ENCODE measurements at places on chromosomes 12 and 14. TPM values are rescaled to one million over a fixed set of nuclear protein-coding genes. Genes with fewer than 3 reads are reported as not detected.
A peak's percentile ranks its signal among the peaks of the same experiment; 100 is the strongest.

DNA sequence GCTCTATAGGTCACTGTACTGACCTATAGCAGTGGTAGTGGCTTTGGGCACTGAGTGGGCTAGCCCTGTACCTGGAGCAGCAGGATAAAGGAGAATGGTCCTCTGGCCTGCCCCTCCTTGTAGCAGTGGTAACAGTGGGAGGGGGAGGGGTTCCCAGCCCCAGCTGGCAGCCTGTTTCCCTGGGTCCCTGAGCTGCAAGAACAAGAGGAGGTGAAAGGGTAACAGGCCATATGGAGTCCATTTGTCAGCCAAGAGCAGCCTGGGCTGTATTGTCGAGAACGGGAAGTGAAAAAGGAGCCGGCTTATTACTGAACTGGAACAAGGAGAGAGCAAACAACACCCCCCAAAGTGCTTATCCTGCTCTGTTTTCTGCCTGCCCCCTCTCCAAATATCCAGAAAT is 73.8 kb upstream of the SRSF5 start:
- DNase-seq: no peak

DNA sequence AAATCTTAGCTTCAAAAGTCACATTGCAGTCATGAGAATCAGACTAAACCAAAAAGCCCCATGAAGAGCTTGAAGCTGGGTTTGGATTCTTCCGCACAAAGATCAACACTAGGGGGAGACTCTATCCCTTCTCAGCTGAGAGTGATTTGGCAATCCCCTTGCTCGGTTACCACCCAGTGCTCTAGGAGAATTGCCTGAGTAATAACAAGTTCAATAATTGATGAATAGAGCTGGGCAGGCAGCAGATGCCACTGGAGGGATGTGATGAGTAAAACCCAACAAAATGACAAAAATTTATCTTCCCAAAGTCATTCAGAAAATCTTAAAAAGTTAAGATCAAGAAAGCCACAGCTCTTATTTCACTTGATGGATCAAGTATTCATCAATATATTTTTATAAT is 185.6 kb upstream of the ARID2 start:
- peak; percentile 6 for DNase-seq

DNA sequence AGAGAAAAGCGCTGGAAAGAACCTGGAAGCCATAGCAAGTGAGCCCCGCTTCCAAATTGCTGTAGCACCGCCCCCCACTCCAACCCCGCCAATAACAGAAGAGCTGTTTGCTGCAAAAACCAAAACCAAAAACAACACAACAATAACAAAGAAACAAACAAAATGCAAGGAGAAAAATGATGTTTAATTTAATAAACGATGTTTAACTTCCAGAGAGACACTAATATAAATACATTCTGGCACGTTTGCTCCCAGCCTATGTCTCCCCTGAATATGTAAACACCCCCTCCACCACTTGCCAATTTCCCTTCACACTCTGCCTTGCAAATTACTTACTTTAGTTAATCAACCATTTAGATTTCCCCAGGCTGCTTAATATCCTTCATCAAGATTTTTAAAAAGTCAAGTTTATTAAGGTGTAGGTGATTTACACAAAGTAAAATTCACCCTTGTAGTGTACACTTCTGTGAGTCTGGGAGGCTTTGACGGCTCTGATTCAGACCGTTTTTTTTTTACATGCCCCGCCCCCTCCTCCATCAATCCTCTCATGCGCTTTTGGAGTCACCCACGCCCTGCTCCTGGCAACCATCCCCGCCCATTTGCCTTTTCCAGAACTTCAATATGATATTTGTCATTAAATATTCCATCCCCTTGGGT is 482 bp upstream of the IFI27L2 start:
- no peak for DNase-seq

DNA sequence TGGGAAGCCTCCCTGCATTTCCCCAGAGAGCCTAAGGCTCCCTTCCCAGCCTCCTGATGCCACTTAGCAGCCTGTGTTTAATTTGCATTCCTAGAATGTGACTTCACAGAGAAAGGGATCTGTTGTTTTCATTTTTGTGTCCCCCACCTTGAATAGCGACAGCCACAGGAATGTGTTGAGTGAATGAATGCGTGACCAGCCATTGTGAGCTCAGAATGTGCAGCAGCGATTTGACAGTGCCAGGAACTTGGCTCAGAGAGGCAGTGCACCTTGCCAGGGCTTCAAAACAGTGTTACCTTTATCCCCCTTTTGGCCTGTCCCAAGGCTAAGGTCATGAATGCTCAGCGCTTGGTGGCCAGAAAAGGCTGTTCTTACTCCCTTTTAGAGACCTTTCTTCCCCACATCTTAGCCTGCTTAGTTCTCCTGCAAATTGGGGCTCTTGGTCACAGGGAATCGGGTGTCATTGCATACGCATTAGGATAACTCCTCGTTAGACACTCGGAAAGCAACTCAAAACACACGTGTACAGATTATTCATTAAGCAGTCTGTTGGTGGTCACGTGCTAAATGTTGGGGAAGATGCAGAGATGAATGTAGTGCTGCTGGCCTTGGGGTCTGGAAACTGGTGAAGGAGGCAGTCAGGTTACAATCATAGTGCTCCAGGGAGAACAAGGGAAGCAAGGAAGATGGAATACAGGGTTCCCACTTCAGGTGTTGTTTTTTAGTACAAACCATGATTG is 9.8 kb downstream of the NTF3 start:
- no peak for DNase-seq

DNA sequence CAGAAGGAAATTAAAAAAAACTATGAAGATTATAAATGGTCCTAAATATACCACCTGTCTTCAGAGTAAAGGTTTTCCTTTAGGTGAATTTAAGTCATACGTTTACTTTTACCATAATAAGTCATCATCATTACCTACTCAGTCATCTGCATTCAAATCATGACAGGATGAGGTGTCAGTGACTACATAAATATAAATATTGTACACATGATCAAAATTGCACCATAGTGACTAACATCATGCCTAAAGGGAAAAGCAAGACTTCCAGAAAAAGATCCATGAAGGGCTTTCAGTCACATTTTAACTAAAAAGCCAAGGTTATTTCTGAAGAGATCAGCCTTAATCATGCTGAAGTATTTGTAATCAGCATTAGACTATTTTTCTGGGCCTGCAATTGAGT is 759.9 kb upstream of the FLRT2 start:
- no peak for DNase-seq

DNA sequence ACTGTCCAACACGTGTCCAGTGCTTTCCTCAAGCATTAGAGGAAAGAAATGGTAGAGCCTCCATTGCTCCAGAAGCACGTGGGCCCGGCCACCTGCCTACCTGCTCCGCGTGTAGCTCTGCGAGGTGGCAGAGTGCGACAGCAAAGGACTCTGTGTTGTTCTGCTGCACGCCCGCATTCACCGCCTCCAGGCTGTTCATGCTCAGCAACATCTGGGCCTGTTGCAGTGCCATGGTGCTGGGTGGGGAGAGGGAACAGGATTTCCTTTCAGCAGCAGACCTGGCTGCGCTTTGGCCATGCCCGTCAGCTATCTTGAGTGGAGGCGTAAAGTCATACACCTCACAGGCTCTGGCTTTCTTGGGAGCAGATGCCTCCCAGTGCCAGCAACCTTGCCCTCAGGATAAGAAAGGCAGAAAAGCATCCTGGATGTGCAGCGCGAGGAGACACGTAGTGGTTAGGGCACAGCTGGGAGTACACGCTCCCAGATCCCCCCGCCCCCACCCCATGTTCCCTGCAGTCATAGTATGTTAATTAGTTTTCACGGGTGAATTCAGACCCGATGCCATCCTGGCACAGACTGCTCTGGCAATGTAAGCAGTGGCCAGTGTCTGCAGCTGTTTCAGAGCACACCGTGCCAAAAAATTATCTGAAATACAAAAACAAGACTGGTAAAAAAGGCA is 25.1 kb downstream of the ANAPC5 start:
- DNase-seq: peak; percentile 37

DNA sequence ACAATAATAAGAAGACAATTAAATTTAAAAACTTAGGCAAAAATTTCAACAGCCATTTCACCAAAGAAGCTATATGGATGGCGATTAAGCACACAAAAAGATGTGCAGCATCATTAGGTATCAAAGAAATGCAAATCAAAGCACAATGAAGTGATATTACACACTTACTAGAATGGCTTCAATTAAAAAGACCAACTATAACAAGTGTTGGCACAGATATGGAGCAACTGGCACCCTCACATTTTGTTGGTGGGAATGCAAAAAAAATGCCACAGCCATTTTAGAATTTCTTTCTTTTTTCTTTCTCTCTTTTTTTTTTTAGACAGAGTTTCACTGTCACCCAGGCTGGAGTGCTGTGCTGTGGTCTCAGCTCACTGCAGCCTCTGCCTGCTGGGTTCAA is 1.9 kb upstream of the PRDM4 start:
- DNase-seq: no peak

DNA sequence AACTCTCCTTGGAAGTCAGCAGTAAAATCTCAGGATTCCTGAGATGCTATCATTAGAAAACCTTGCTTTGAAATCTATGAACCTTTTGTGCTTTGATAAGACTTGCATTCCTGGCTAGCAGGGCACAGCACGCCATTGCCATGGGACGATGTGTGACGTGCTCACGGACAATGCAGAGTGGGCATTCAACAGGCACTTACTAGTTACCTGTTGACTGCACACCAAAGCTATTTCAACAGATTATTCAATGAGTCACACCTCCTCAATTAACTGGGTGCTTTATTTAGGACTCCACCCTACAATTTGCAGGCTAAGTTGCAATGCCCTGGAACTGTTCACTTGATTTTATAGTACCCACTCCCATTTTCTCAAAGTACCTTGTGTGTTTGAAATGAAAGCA is 11.3 kb downstream of the NOS1 start:
- DNase-seq: no peak

DNA sequence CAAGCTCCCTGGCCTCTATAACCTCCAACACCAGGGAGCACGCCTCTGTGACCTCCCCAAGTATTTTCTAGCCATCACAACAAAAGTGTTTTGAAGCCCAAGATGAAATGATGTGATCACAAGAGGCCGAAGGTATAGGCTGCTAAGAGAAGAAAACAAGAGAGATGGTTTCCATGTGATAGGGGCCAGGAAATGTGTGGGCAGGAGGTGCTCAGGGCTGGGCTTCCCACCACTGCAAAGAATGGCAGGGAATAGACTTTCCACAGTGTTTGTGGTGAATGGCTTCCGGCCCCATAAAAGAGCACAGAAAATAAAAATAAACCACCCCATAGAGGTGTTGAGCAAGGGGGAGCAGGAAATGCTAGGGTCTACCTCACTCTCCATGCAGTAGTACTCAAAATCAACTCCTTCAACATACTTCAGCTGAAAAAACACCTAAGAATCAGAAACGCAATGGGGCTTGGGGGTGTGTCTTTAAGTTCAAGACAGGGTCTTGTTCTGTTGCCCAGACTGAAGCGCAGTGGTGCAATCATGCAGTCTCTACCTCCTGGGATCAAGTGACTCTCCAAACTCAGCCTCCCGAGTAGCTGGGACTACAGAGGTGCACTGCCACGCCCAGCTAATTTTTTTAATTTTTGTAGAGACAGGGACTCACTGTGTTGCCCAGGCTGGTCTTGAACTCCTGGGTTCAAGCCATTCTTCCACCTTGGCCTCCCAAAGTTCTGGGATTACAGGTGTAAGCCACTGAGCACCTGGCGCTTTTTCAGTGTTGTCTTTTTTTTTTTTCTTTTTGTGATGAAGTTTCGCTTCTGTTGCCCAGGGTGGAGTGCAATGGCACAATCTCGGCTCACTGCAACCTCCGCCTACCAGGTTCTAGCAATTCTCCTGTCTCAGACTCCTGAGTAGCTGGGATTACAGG is 27.1 kb downstream of the DAD1 start:
- DNase-seq: no peak

GRCh38 chr12:85794531-85794930 is 41.7 kb downstream of the RASSF9 start:
- DNase-seq: peak; percentile 43

DNA sequence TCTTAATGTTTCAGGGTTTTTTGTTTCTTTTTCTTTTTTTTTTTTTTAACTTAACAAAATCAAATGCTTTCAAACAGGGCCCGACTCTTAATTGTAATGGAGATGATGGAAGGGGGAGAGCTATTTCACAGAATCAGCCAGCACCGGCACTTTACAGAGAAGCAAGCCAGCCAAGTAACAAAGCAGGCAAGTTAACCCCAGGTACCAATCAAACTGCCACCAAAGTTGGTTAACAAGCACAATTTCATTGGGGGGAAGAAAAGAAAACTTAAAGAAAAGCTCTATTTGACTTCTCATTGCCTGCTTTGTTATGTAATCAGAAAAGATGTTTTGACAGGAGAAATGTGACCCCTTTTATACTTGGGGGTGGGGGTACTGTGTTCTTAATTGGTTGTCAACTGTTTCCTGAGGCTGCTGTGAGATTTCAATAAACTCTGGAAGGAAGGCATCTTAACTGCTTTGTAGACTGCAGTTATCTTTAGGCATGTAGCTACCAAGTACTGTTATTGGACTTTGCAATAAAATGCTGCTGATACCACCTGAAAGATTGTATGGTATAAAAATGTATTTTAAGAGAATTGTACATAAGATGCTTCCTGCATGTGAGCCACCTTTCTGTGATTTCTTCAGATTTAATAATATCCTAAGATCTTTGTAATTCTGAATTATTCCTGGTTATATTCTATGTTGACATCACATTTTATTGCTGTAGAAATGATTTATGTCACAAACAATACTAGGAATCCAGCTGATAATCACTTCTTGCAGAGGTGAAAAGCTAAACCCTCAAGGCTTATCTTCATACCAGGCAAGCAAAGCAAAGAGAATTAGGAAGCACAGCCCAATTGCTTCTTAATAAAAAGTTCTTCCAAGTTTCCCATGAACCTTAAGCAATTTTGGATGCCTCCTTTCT is 26.9 kb downstream of the MAPKAPK5 start:
- DNase-seq: no peak

DNA sequence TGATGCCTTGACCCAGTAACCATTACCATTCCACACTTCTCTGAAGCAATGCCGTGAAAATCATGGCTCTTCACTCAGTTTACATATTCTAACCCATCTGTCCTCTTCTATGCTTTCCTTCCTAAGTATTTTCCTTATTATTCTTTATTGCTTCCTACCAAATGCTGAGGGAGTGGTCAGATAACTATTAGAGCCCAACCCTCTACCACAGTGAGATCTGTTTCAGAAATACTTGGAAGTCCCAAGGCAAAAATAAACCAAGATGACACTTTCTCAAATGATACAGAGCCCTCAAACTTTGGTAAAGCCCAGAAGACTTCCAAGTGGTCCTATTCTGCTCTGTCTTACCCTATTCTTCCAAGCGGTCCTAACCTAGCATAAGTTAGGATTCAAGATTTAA is 68.0 kb downstream of the MED13L start:
- no peak for DNase-seq

ZDHHC22 gene
- total RNA-seq: not detected

C14orf132 gene
- 41.5 TPM for total RNA-seq

FGD6 gene
- 11.9 TPM for total RNA-seq

MAP3K9 gene
- under 0.01 TPM for total RNA-seq

CPNE6 gene
- total RNA-seq: not detected

CPSF2 gene
- total RNA-seq: 38.9 TPM

OR6C2 gene
- total RNA-seq: not detected
